Astrocyte of the spinal cord (primary cell): ENCODE measurements at places on chromosomes 5 and 9.

DNA sequence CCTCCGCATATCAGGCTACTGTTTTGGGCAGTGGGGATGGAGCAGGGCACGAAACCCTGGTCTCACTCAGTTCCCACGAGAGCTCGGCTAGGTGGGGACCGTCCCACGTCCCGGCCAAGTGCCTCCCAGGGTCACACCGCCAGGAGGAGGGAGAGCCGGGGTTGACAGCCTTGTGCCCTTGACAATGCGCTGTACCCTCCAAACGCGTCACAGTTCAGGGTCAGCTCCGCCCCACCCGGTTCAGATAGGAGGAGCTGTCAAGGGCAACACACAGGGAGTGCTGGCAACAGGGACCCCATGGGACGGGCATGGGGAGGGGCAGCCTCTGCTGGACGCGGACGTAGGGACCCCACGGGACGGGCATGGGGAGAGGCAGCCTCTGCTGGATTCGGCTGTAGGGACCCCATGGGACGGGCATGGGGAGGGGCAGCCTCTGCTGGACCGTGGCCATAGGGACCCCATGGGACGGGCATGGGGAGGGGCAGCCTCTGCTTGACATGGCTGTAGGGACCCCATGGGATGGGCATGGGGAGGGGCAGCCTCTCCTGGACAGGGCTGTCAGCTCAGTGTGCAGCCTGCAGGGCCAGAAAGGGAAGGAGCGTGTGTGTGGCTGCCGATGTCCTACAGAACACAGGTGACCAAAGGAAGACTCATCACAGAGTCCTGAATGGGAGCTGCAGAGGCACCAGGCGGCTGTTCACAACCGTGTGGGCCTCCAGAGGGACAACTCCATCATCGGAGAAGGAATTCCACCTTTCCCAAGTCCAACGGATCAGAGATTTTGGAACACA, 29.4 kb downstream of the PNPLA7 start:
- DNase-seq = no peak

GRCh38 chr9:132543251-132543650, 39.2 kb upstream of the BARHL1 start:
- no peak for DNase-seq

GRCh38 chr5:1246711-1247431, 21.7 kb downstream of the SLC6A18 start:
- no peak for DNase-seq

GRCh38 chr5:142813220-142813619, 43.0 kb downstream of the ARHGAP26 start:
- no peak for DNase-seq

DNA sequence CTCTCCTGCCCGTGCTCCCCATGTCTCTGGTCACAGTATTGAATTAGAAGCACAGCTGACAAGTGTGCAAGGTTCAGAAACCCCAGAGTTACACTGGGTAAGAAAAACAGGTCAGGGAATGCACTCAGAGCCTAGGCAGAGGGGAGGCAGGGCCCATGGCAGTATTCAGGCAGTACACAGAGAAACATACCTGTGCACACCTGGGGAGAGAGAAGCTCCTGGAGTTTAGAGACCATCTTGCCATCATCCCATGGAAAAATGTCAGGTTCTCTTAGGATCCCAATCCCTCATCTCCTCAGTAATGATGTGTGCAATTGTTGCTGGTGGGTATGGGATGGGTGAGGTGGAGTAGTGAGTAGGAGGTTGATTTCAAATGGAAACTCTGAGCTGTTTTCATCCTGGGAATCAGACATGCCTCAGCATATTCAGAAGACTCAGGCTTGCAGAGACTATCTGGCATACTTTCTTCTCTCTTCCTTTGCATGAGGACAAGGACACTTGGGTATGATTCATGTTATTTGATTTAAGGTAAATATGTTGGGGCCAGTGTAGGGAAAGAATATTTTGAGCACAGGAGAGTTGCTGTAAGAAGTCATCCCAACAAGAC, 228.5 kb downstream of the ESM1 start:
- no peak for DNase-seq

- DNase-seq = no peak
These were observed 150.2 kb upstream of the PHYKPL start for GRCh38 chr5:178382754-178383164.

GRCh38 chr5:10645671-10646070, 81.8 kb downstream of the ANKRD33B start:
- no peak for DNase-seq

DNA sequence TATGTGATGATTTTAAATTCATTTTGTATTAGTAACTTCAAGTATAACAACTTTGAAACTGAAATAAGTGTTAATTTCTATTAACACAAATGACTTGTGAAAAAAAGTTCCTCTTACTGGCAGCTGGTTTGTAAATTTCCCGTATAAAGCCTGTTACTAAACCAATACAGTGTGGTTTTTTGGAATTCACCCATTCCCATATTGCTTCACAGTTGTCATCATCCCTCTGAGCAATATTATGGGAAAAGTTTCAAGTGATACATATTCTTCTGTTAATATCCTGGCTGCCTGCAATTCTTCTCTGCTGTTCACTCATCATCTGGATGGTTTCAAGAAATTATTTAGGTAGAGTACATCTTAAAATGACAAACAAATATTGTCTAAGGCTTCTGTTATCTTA, 1185.1 kb upstream of the C9orf72 start:
- DNase-seq = no peak

- DNase-seq = no peak
These were observed 390.8 kb upstream of the PTGER4 start for GRCh38 chr5:40288800-40289485.

DNA sequence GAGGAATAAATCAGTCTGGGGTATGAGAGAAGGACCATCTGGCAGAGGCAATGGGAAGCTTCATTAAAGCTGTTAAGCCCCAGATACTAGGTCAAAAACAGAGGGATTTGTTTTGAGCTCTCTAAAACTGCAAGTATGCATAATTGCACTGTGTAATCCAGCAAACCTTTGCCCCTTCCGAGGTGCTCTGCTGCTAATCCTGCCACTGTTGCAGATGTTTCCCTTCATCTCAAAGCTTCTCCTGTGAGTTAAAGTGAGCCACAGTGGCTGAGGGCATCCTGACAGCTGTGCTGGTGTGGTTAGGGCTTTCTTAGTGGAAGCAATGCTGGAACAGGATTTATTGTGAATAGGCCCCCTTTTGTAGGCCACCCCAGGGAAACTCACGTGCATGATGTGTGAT, 160.3 kb upstream of the TRPC7 start:
- DNase-seq = no peak

GRCh38 chr9:16628413-16628812, 242.1 kb downstream of the BNC2 start:
- no peak for DNase-seq

DNA sequence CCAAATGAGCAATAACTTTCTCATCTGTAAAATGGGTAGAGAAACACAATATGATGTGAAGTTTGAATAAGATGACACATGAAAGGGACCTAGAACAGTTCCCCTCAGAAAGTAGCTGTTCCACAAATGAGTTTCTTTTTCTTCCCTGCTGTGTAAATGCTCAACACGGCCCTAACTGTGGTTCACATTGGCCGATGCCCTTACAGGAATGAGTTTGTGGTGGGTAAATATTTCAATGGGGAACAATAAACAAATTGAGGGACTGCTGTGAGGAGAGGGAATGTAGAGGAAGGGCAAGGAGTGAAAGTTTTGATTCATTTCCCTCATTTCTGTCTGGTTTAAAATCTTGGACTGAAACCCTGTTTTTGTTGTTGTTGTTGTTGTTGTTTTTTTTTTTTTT, 12.8 kb downstream of the C6 start:
- no peak for DNase-seq

GRCh38 chr5:161546095-161546469, 443 bp downstream of the GABRB2 start:
- DNase-seq = no peak

GRCh38 chr5:154482528-154483449, 4.8 kb upstream of the HAND1 start:
- no peak for DNase-seq

- DNase-seq = peak; percentile 98
These were observed 77.6 kb upstream of the SAP30L start for GRCh38 chr5:154368041-154368800.

DNA sequence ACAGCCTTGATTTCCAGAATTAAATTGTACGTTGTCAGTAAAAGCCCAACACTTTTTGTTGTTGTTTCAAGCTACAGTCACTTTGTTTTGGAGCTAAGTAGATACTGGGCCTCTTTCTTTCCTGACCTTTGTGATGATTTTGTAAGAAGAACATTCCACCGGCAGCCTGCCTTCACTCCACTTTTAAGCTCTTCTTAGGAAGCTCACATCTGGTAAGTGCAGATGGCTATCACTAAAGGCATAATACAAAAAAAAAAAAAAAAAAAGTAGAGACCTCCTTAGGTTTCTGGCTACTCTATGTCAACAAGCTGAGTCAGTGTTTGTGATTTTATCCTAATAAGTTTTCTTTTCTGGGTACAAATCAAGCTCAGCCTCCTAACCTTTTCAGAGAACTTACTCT, 1922.1 kb upstream of the WWC1 start:
- DNase-seq = peak; percentile 18

- no peak for DNase-seq
These were observed 112.4 kb downstream of the INIP start for GRCh38 chr9:112605518-112605917.

DNA sequence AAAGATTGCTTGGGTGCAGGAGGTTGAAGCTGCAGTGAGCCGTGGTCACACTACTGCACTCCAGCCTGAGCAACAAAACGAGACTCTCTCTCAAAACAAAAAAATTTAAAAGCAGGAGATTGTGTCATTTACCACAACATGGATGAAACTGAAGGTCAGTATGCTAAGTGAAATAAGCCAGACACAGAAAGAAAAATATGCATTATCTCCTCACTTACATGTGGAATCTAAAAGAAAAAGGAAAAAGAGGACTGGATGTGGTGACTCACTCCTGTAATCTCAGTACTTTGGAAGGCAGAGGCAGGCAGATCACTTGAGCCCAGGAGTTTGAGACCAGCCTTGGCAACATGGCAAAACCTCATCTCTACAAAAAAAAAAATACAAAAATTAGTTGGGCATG, 146.8 kb upstream of the DAPK1 start:
- DNase-seq = peak; percentile 22

GRCh38 chr9:37976714-37977477, 73.0 kb upstream of the SLC25A51 start:
- DNase-seq = peak; percentile 93

- peak; percentile 22 for DNase-seq
These were observed 284.5 kb downstream of the MAT2B start for GRCh38 chr5:163789870-163790269.

DNA sequence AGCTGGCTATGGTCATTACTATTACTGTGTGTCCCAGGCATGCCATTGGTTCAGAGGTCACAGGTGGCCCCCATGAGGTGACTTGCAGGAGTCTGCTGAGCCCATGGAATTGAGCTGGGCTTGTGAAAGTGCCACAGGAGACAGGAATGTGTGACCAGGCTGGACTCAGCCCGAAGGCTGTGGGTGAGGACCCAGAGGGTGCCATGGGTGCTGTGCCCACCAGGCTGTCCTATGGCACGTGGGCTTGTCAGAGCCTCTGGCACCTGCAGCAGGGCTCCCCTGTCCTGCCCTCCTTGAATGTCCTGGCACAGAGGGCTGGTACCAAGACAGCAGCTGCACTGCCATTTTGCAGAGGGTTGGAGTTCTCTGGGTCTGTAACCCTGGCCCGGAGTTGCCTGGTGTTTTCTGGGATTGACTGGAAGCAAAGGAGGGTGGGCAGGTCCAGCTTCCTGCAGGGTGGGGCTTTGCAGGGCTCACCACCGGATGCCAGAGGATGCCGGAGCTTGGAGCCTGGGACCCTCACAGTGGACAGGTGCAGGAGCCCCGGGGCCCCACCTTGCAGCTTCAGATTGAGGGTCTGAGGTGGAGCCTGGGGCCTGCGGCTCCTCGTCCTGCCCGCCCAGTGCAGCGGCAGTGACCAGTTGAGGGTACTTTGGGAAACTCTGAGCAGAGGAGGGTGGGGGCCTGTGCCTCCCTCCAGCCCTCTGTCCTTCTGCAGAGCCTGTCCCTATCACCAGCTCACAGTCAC, 14.2 kb downstream of the COL5A1 start:
- DNase-seq = no peak

GRCh38 chr9:134896834-134897583, 16.4 kb downstream of the FCN2 start:
- DNase-seq = no peak

- peak; percentile 25 for DNase-seq
These were observed 106.2 kb downstream of the SEMA5A start for GRCh38 chr5:9439531-9440292.

DNA sequence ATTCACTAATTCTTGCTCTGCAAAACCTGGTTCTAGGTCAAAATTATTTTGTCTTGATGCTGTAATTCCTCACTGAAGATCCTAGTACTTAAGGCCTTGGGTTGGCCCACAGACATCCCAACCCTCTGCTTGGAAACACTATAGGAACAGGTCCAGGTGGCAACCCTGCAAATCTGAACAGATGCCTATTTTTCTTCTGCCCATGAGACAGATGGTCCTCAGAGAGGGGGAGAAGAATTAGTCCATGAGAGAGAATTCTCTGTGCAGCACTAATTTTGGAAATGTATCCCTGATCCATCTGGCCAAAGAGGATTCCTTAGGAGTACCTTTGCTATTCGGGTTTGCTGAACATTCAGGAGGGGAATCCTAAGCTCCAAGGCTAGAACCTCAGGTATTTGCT, 156.3 kb downstream of the ELAVL2 start:
- DNase-seq = no peak

DNA sequence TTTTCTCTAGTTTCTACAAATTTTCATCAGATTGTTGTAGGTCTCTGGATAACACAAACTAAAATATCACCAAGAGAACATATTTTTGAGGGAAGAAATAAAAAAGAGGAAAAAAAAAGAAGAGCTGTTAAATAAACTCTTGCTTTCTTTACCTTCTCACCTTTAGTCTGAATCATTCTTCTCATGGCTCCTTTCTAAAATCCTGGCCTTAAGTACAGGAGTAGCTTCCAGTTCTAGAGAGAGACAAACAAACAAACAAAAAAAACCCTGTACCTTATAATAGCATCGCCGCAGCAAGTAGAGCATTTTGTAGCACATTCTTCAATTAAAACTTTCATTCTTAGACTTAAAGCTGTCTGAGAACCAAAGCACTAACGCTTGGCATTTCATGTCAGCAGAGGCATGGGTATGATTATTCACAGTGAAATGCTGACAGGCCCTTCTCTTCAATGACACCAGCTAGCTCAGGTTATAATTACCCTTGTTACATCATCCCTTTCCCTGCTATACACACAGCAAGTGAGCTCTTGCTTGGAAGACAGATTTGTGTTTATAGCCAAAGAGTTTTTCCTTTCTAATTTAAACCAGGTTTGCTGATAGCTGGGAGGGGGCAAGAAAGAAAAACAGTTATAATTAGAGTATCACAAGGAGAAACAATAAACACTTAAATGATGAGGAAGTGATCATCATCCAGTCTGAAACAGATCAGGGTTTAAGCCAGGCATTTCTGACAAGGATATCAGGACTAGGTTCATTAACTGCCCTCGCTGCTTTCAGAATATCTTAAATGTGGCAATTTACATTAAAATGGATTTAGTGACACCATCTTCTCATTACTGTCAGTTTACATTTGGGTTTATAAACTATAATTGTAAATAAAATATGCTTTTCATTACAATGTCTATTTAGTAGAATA, 510.9 kb upstream of the ZNF608 start:
- DNase-seq = no peak
